ENCODE measurements at places on chromosomes 11 and 22. TPM values are rescaled to one million over a fixed set of nuclear protein-coding genes. Genes with fewer than 3 reads are reported as not detected.

DNA sequence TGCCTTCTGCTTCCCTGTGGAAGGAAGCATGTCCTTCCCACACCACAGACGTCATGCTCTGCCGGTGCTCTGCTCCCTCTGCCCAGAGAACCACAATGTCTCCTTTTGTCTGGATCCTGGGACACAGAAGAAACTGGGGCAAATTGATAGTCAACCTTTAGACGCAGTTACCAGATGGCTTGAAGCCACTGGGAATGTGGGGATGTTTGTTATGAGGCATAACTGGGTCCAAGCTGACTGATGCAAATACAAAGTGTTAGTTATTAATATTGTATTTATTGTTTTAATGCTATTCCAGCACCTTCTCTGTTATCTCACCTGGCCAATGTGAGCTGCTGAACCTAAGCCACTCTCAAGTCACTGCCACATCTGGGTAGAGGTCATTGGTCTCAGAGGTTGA, 322.2 kb downstream of the SHANK2 start:
- DNase-seq = no peak

DNA sequence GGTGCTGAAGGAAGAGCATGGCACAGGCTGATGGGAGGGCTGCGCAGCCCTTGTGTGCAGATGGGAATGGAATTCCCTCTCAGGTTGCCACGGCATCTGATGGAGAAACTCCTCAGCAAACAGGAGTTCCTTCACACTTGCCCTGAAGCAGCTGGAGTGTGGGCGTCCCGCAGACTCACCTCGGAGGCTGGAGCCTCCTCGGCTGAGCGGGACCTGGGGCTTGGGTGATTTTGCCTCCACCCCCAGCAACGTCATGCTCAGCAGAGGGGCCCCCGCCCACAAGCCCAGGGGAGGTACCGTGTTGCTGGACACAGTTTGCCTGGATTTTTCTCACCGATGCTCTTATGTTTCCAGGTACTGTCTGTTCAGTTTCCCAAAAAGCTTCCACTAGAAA, 63.4 kb downstream of the MYO7A start:
- no peak for DNase-seq

DNA sequence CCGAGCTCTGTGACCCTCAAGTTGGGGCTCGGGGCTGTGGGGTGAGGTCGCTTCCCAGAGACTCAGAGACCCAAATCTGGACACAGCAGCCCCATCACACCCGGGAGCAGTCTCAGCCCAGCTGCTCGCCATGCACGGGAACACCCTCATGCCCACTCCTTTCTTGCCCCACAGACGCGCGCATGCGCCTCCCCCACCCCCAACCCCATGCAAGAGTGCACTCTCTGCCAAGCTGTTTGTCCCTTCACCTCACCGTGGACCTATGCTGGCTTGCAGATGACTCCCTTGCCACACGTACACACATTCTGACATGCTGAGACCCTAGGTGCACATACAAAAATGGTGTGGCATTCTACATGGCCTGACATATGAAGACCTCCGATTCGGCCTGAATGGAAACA, 478 bp upstream of the CD248 start:
- peak; percentile 79 for DNase-seq

- DNase-seq = no peak
These were observed 64.8 kb downstream of the APOL1 start for GRCh38 chr22:36317658-36318271.

GRCh38 chr11:64253481-64253880, 2.2 kb downstream of the PLCB3 start:
- DNase-seq = no peak

- DNase-seq = no peak
These were observed 886 bp upstream of the P4HA3 start for GRCh38 chr11:74312326-74312725.

DNA sequence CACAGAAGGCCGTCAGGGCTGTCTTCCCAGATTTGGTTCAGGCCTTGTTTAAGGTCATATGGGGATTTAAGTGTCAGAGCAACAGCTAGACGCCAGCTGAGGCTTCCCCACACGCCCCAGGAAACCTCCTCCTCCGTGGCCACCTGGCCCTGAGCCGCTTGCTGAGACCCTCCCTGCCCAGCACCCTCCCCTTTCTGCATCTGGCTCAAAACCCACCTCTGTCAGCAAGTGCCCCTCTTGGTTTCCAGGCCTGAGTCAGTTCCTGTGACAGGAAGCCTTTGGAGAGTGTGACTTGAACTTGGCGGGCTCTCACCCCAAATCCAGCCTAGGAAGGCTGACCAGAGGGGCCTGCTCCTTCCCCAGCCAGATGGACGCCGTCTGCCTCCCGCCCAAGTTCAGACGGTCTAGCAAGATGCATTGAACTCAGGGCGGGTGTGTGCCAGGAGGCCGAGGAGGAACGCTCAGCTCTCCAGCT, 561 bp downstream of the FXYD2 start:
- DNase-seq = peak; percentile 62

DNA sequence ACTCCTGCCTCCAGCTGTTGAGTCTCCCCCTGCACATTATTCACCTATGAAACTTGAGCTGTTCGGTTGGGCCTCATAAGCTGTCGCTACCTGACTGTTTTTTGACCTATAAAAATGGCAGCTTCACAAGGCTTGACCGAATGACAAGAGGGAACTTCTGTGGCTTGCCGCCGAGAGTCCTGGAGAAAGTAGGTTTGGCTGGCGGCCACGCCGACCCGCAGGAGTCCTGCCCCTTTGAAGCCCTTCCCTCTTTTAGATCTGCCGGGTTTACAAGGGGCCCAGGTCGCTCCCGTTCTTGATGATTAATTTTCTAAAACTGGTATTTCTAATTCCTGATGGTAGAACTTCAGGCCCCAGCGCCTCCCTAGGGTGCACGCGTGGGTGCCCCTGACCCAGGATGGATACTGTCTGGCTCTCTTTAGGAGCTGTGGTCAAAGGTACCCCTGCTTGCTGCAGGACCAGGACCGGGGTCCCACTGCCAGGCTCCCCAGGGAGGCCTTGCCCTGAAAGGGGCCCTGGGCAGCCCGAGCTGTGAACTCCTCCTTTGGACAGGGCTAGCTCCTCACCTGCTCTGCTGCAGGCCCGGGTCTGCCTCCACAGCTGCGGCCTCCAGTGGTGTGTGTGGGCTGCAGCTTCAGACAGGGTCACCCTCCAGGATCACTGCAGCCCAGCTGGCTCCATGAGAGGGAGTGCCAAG, 171.8 kb downstream of the CTTN start:
- no peak for DNase-seq

GRCh38 chr11:83438438-83438837, 152.3 kb upstream of the CCDC90B start:
- DNase-seq = no peak

- no peak for DNase-seq
These were observed 2.0 kb downstream of the FBXO3 start for GRCh38 chr11:33772300-33772699.

DNA sequence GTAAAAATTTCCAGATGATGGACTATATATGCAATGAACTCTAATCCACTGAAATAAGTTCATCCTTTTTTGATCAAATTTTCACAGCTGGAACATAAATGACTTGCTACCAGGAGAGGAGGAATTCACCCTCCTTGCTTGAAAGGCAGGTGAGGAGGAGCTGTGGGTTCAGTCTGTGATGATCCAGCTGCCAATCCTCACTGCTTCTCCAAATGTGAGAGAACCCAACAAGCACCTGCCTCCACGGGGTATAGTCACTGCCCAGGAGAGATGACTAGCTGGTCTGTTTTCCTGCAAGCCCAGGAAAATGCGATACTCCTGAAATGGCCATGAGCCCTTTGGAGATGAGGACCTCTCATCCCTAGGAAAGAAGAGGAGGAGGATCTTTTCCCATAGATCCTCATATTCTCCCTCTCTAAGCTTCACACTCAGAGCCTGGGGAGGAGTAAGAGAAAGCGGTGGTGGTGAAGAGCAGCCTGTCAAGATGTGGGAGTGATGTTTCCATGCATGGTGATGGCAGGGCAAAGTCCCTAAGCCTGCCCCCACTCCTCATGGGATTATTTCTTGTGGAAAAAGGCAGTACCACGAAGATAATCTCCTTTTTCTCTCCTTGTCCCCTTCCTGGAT, 77.9 kb upstream of the USP47 start:
- no peak for DNase-seq

DNA sequence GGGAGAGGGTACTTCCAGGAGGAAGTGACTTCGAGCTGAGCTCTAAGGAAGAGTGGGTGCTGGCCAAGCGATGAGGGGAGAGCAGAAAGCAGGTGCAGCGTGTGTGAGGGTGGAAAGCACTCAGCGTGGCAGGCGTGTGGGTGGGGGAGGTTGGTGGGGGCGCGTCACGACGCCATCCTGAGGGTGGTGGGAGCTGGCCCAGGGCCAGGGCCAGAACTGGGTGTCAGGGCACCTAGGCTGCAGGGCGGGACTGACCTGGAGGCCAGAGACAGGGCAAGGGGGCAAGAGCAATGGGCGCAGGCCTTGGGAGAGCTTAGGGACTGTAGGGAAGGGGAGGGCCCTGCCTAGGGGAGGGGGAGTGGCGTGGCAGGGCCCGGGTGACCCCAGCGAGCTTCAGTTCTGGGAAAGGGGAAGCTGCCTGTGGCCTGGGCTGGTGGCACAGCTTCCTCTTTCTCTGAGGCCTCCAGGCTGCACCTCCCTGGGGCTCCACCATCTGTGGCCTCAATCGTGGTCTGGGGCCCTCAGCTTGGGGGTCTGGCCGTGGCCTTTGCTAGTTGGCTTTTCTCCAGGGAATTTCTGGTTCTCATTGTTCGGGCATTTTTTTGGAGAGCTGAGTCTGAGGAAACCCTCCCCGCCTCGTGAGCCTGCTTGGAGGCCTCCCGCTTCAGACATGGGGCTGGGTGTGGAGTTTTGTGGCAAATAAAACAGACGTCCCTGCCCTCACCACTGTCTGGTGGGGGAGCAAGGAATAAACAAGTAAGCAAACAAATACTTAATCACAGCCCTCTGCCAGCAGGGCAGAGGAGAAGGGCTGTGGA, 8.9 kb downstream of the RELT start:
- peak; percentile 68 for DNase-seq

DNA sequence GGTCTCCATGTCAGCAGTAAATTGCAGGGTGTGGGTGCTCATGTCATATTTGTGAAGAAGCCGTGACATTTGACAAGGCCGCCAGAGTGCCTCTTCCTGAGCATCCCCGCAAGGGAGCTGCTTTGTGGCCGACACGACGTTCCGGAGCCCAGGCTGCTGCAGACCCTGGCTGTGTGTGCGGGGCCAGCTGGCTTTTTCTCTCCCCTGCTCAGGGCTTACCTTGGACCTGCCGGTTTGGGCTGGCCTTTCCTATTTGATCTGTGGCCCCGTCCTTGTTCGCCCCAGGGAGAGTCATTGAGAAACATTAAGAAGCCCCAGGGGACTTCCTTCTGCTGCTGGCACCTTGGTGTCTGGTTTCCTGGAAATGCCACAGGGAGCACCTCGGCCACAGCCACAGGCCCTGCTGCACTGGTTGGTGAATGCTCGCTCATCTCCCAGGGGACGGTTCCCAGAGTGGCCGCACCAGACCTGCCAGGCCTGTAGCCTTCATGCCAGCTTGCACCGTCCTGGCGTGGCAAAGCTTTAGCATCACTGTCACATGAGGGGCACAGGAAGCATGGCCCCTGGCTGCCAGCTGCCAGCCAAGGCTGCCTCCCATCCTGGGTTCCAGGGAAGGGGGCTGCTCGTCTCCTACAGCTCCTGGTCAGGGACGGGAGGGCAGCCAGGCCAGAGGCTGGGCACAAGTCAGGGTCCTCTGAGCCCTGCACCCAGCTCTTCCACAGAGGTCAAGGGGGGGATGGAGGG, 5.4 kb downstream of the GRK2 start:
- peak; percentile 87 for DNase-seq

KCNQ1OT1 gene
- 0.33 TPM for total RNA-seq

TIMM10B gene
- total RNA-seq = 29.2 TPM

SCARF2 gene
- 1.1 TPM for total RNA-seq

CD44 gene
- 294 TPM for total RNA-seq

CYB561A3 gene
- total RNA-seq = 43.9 TPM

MLC1 gene
- total RNA-seq = 1.9 TPM

KRTAP5-9 gene
- not detected for total RNA-seq

GRAP2 gene
- total RNA-seq = 257 TPM
